Left ventricle myocardium superior (tissue), 1 donor: ENCODE measurements at places on chromosomes 6 and 20. TPM values are rescaled to one million over a fixed set of nuclear protein-coding genes. Genes with fewer than 3 reads are reported as not detected.

DNA sequence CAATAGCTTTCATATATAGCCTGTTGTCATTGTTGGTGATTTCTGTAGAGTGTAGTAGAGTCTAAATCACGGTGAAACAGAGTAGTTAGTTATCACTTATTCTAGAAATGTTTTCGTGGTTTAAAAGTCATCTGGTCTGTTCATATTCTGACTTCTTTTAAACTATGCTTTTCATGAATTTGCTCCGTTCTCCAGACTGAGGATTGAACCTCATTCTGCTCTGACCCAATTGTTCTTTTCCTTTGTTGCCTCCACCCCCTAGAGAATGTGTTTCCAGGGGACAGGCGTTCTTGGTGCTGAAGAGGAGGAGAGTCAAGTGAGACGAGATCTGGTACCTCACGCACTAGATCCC is 748 bp upstream of the ZNF292 start:
- no peak for DNase-seq

LGSN gene
- not detected for total RNA-seq

EDN1 gene
- 2.7 TPM for total RNA-seq

VSX1 gene
- not detected for total RNA-seq

NTSR1 gene
- not detected for total RNA-seq

GRCh38 chr20:61281286-61281795 is 29.3 kb downstream of the CDH4 start:
- DNase-seq, result no peak

GRCh38 chr6:38169977-38170526 is 350.5 kb downstream of the ZFAND3 start:
- DNase-seq, result no peak

DNA sequence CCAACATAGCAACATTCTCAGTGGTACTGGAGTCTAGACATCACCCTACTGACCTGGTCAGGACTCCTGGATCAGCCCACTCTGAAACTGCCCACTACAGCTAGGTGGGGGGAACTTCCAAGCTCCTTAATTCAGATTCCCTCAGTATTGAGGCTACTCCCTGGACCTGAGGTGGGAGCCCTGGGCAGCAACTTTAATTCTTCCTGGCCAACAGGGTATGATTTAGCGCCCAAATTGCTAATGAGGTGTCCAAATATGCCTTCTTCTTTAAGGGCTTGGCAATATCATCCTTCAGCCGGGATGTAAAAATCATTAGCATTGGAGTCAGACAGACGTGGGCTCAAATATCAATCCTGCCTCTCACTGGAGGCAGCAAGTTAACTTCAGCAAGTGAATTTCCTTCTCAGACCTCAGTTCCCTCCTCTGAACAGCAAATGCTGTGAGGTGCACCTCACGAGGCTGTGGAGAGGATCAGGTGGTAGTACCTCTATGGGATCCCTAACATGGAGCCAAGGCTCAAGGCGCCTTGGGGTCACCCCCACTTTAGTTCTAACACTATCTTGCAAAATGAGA is 27.6 kb downstream of the NEDD9 start:
- no peak for DNase-seq

TENT5A gene
- 69.4 TPM for total RNA-seq

DNA sequence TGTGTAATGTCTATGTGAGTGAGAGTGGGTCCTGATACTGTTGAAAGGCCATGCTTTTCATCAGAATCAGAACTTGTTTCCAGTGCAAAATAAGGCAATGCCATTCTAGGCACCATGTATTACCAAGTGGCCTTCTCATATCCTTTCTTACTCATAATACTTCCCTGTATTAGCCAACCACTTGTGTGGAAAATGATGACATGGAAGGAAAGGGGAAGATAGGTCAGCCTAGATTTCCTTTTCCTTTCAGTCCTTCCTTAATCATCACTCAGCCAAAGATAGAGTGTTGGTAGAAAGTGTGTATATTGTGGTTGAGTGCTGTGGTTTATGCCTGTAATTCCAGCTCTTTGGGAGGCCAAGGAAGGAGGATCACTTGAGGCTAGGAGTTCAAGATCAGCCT is 158.6 kb upstream of the PREP start:
- no peak for DNase-seq

SUMO4 gene
- 0.32 TPM for total RNA-seq

GRCh38 chr6:6865611-6866010 is 242.2 kb upstream of the RREB1 start:
- DNase-seq, result no peak

C6orf52 gene
- total RNA-seq, result not detected
